Adrenal gland (tissue), 19 donors: ENCODE measurements at places on chromosomes 1 and 21.
A peak's percentile ranks its signal among the peaks of the same experiment; 100 is the strongest.

- no peak overlapping the region for H3K27ac ChIP-seq
- H3K4me1 ChIP-seq, result peaks cover 16% of the 10 kb centered on the region
These were observed 4.8 kb upstream of the ANKRD65 start for GRCh38 chr1:1425753-1426495.

GRCh38 chr1:12164210-12164609 is 2.6 kb upstream of the TNFRSF1B start:
- H3K4me3 ChIP-seq, result no peak overlapping the region
- H3K36me3 ChIP-seq, result no peaks in the 10 kb centered on the region
- H3K27ac ChIP-seq, result no peak overlapping the region
- H3K27me3 ChIP-seq, result no peaks in the 10 kb centered on the region
- H3K4me1 ChIP-seq, result peaks cover 24% of the 10 kb centered on the region

- H3K27ac ChIP-seq, result no peak overlapping the region
- no peaks in the 10 kb centered on the region for H3K36me3 ChIP-seq
- H3K27me3 ChIP-seq, result no peaks in the 10 kb centered on the region
- DNase-seq, result no peak
- no peaks in the 10 kb centered on the region for H3K4me1 ChIP-seq
- H3K4me3 ChIP-seq, result no peak overlapping the region
These were observed 47.6 kb downstream of the TYW3 start for GRCh38 chr1:74780594-74780993.

GRCh38 chr1:4599521-4599920 is 54.9 kb upstream of the AJAP1 start:
- DNase-seq, result no peak
- no peaks in the 10 kb centered on the region for H3K4me1 ChIP-seq
- H3K4me3 ChIP-seq, result no peak overlapping the region
- H3K27me3 ChIP-seq, result no peaks in the 10 kb centered on the region
- H3K27ac ChIP-seq, result no peak overlapping the region
- no peaks in the 10 kb centered on the region for H3K36me3 ChIP-seq

DNA sequence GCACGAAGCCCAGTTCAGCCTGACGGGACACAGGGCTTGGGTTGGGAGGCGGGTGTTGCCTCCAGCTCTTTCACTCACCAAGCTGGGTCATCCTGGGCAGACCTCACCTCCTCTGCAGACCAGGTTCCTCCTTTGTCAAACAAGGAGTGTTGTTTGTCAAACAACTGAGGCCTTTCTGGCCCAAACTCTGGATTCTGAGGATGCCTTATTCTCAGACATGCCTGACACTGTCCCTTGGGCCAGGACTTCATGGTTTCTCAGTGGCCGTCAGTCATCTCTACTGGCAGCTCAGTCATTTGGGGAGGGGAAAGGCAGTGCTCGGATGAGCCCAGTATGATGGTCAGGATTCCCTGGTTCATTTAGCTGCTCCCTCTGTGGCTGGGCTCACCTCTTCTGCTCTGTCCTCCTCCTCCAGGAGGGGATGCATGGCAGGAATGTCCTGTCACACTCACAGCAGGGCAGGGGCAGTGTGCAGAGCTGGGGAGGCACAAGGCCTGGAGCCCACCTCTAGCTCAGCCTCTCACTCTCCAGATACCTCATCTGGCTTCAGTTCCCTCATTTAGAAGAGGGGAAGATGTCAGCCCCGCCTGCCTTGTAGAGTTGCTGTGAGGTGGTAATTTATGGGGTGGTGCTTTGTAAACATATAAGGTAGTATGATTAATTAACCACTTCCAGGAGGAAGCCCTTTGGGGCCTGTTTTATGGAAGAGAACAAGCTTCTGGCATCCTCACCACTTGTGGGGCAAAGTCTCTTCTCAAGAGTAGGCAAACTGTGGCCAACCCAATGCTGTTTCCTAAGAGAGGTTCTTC is 20.6 kb downstream of the SLC2A1 start:
- no peak overlapping the region for H3K4me3 ChIP-seq
- no peak for DNase-seq
- H3K4me1 ChIP-seq, result peaks cover 24% of the 10 kb centered on the region
- H3K36me3 ChIP-seq, result no peaks in the 10 kb centered on the region

GRCh38 chr1:228162286-228163006 is 3.2 kb upstream of the IBA57 start:
- no peak overlapping the region for H3K4me3 ChIP-seq
- H3K27ac ChIP-seq, result peak overlapping the region; percentile 46
- DNase-seq, result peak; percentile 72
- peaks cover 7% of the 10 kb centered on the region for H3K27me3 ChIP-seq

GRCh38 chr21:41865002-41865777 is 14.0 kb downstream of the PRDM15 start:
- no peak overlapping the region for H3K27ac ChIP-seq
- no peaks in the 10 kb centered on the region for H3K27me3 ChIP-seq
- no peaks in the 10 kb centered on the region for H3K36me3 ChIP-seq
- no peaks in the 10 kb centered on the region for H3K4me1 ChIP-seq
- no peak overlapping the region for H3K4me3 ChIP-seq
- no peak for DNase-seq

DNA sequence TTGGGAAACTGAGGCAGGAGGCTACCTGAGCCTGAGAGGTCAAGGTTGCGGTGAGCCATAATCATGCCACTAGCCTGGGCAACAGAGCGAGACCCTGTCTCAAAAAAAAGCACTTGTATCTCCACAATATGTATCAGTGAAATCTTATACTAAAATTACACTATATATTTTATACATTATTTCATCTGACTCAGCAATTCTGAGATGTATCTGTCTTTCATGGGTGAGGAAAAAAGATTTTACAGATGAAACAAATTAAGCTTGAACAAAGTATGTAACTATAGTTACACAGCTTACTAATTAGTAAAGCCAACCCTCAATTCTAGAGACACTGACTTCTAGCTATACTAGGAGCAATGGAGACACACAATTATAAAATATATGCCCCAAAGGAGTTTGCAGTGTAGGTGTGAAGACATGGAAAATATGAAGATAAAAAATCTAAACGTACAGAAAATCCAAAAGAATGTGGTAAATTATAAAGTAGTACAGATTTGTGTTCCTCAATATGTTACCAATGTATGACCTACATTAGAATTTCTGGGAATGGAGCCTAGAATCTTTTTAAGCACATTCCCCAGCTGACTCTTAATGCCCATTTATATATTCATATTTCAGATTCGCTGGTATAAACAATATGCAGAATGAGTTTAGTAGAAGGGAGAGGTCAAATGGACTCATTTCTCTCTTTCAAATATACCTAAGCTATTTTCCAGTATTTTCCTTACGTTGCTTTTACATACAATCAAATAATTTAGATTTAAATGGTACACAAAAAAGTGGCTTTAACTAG is 14.6 kb downstream of the GTF2B start:
- H3K27ac ChIP-seq, result no peak overlapping the region
- peaks cover 27% of the 10 kb centered on the region for H3K4me1 ChIP-seq
